SW 1271 (cell line): ENCODE measurements at places on chromosomes 4 and X.

- DNase-seq, result no peak
Observed at GRCh38 chr4:87849612-87850011, 16.8 kb downstream of the MEPE start.

DNA sequence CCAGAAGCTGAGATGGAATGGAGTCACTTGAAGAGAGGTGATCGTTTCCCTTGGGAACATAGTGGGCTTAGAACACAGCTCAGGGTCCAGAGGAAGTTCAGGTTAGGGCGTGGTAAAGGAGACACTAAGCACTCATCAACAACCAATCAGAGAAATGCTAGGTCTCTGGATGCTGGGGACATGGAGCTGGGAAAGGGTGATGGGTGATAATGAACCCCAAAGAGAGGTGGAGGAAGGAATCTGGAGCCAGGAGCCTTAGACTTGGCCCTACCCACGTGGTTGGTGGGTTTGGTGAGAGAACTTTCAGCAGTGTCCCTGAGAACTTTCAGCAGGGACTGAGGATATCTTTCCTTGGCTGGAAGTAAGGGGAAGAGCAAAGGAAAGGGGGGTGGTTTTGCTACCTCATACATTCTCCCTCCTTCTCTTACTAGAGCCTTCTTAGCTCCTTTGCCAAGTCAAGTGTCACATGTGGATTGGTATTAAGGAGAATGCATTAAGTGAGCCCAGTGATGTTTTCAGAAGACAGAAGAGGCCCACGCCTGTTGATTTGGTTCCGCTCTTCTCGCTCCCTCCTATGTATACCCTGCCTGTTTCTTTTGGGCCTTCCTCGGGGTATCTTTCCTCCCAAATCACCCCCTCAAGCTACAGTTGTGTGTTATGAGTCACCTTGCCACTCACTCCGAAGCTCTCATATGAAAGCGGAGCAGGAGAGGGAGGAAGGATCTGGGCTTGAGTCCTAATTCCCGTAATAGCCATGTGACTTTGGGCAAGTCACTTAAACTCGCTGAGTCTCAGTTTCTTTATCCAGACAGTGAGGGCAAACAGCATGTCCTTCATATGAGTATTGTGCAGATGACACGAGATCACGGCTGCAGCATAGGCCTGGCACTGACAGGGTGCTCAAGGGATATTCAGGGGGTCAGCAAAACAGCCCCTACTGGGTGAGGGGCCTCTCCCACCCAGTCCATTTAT lies 63.1 kb downstream of the TSC22D3 start:
- DNase-seq, result no peak

GRCh38 chrX:31845003-31845402 lies 773.2 kb upstream of the FTHL17 start:
- DNase-seq, result no peak

DNA sequence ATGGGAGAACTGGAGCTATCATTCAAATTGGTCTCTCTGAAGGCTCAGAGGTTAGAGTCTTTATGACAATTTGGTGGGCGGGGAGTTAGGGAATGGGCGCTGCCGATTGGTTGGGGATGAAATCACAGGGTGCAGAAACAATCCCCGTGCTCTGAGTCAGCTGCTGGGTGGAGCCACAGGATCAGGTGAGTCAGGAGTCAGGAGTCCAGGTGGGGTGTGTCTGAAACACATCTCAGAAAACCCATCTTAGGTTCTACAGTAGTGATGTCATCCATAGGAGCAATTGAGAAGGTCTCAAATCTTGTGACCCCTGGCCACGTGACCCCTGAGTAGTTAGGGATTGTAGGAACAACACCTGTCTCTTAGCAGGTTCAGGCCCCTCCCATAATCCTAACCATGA lies 41.6 kb upstream of the TLR3 start:
- no peak for DNase-seq

GRCh38 chrX:68833855-68834331 lies 5.1 kb downstream of the EFNB1 start:
- no peak for DNase-seq

GRCh38 chr4:2049381-2049780 lies 9.7 kb upstream of the NAT8L start:
- DNase-seq, result no peak

- DNase-seq, result no peak
Observed at GRCh38 chr4:169250796-169251195, 20.0 kb downstream of the SH3RF1 start.

GRCh38 chr4:187135878-187136277 lies 412.2 kb upstream of the FAT1 start:
- DNase-seq, result no peak

DNA sequence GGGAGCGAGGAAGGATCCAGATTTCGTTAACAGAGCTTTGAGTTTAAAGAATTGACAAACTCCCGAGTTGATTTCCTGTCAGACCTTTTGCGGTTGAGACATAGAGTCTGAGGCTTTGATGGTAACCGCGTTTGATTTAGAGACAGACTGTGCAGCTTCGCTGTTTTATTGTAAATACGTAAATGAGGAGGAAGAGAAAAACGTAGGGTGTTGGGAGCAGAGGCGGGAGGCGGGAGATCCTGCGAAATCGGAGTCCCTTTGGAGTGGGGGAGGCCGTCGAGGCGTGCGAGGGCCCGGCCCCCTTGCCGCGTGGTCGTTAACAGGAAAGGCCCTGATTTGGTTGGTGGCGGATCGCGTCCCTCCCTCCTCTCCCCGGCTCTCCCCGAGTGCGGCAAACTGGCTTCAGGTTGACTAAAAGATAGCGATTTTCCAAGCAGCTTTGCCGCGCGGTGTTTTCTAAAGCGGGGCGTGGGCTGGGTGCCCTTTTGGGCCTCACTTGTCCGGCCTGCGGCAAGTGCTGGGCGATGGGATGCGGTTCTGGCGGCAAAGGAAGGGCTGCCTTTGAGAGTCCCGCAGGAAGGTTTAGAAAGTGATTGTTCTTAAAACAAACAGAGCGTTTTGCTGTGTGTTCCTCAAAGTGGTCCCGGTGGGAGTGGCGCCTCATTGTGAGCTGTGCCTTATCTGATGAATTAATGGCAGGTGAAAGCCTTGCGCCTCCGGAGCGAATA lies 857 bp downstream of the SCML1 start:
- DNase-seq, result no peak

- no peak for DNase-seq
Observed at GRCh38 chrX:50881028-50881427, 29.5 kb upstream of the BMP15 start.
